ENCODE measurements at places on chromosomes 3 and 15.
A peak's percentile ranks its signal among the peaks of the same experiment; 100 is the strongest.

- DNase-seq = no peak
Observed at GRCh38 chr15:52658955-52659354, 20.2 kb downstream of the ATOSA start.

DNA sequence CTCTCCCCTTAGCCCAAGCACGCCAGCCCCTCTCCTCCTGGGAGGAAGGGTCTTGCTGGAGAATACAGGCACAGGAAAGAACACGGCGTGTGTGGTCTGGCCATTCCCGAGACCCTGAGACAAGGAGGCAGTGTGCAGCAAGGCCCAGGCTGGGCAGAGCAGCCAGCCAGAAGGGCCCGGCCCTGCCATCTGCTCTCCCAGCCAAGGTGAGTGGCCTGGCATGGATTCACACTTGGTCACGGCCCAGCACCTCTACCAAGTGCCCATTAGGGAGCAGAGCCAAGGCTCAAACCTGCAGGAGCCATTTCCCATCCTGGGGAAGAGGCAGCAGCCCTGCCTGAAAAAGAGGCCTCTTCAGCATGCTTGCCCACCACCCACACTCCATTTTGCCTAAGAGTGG lies 28.6 kb downstream of the MEGF11 start:
- DNase-seq = no peak

DNA sequence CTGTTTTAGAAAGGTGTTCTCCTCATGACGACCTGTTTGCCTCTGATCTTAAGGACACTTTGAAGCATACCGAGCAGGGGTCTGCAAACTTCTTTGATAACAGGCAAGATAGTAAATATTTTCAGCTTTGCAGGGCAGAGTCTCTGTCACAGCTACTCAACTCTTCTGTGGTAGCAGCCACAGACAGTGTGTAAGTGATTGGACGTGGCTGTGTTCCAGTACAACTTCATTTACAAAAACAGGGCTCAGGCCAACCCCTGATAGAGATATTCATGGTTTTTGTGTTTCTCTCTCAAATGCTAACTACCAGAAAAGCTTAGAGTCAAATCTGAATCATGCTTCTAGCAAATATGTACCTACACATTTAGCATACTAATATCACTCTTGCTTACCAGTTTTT lies 51.5 kb downstream of the TGFBR2 start:
- no peak for DNase-seq

- no peak for DNase-seq
Observed at GRCh38 chr3:145429546-145429945, 731.4 kb downstream of the PLOD2 start.

DNA sequence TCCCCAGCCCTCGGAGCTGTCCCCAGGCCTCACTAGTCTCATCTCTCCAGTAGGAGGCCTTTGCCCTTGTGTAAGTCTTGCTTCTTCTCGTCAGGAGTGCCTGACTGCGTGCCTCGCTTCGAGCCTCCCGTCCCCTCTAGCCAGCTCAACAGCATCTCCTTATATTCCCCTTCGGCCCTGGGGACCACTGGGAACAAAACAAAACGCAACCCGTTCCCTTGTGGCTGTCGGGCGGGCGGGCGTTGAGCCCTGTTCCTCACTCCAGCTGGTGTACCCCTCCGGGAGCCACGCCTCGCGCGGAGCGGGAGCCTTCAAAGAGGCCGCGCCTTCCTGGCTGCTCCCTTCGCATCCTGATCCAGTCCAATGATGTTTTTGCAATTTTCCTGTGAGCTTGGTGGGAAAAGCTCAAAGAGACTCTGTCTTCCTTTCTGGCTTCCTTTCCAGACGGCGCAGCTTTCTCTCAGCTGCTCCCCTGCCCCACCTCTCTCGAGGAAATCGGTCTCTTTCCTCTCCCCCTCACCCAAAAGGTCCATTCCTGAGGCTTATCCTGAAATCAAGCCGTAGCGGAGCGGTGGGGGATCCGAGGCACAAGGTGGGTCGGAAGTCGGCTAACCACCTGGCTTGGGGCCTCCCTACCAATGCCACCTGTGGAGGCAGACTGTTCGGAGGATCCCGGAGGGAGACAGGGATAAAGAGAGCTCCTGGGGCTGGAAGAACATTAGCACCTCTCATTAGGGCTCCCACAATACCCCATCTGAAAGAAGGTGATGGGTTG lies 33.4 kb upstream of the SRP14 start:
- no peak for DNase-seq

- DNase-seq = no peak
Observed at GRCh38 chr3:9897408-9898372, 5.0 kb upstream of the IL17RE start.

GRCh38 chr3:2153547-2153946 lies 54.9 kb downstream of the CNTN4 start:
- DNase-seq = no peak

DNA sequence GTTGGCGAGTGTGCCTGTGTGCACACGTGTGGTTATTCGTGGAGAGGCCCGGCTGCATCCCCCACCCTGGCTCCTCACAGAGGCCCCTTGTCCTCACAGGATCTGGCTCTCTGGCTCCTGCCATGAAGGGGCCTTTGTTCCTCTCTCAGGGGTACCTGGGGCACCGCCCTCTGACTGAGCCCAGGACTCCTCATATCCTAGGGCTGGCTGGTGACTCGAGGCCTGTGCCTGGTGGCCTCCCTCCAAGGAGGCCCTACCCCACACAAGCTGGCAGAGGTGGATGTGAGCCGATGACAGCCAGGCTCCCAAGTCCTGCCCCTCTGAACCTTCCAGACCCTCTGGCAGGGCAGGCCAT lies 10.0 kb downstream of the PRKCD start:
- DNase-seq = no peak

GRCh38 chr3:123783050-123783689 lies 101.0 kb downstream of the MYLK start:
- no peak for DNase-seq

- DNase-seq = peak; percentile 87
Observed at GRCh38 chr3:46935168-46935858, 41.2 kb downstream of the CCDC12 start.

DNA sequence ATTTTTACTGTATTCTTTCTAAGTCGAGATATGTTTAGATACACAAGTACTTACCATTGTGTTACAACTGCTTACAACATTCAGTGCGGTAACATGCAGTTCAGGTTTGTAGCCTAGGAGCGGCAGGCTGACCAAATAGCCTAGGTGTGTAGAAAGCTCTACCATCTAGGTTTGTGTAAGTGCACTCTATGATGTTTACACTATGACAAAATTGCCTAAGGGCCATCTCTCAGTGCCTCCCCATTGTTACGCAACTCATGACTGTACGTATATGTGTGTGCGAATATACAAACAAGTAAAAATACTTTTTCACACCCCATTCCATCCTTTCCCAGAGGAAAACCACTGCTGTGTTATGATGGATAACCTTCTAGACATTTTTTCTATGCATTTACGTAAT lies 44.3 kb downstream of the PXYLP1 start:
- no peak for DNase-seq

- DNase-seq = peak; percentile 20
Observed at GRCh38 chr3:25854214-25854613, 64.3 kb downstream of the OXSM start.

- no peak for DNase-seq
Observed at GRCh38 chr15:101126618-101127505, 125.0 kb downstream of the CHSY1 start.

DNA sequence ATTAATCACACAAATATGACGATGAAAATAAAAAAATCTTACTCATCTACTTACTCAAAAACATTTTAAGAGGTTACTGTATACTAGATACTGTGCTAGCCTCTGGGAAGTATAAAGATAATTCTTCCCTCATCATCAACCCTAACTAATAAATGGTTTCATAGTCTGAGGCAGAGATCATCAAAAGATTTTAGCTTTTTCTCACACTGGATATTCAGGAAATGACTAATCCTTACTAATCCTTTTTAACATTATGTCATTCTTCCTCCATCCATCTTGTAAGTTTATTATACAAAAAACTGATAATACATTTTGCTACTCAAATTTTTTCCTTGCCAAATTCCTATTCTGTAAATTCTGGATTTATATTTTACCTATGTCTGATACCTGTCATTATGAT lies 29.7 kb downstream of the ACAD11 start:
- DNase-seq = peak; percentile 40

- DNase-seq = no peak
Observed at GRCh38 chr3:132159145-132159544, 124.3 kb upstream of the CPNE4 start.

- no peak for DNase-seq
Observed at GRCh38 chr3:154584974-154585373, 155.0 kb upstream of the GPR149 start.

DNA sequence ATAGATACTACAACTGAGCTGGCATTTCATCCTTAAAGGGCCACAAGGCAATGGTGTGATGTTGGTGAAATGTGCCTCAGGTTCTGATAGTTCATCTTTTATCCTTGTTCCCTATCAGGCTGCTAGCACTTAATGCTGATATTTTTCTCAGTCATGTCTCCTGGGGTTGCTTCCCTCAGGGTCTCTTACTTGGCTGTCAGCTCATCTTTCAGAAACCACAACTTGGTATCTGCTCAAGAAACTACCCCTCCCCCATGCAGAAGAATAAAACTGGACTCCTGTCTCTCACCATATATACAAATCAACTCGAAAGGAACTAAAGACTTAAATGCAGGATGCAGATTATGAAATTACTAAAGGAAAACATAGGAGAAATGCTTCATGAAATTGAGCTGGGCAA lies 308.1 kb downstream of the CHST2 start:
- DNase-seq = no peak

- DNase-seq = no peak
Observed at GRCh38 chr3:28850186-28850585, 430.7 kb upstream of the RBMS3 start.

GRCh38 chr3:127961963-127962362 lies 46.9 kb downstream of the KBTBD12 start:
- DNase-seq = no peak

- DNase-seq = no peak
Observed at GRCh38 chr15:45314960-45315359, 62.9 kb downstream of the SLC28A2 start.

- no peak for DNase-seq
Observed at GRCh38 chr15:49064281-49064653, 18.0 kb upstream of the SECISBP2L start.

GRCh38 chr3:96991231-96991630 lies 176.8 kb downstream of the EPHA6 start:
- DNase-seq = no peak

DNA sequence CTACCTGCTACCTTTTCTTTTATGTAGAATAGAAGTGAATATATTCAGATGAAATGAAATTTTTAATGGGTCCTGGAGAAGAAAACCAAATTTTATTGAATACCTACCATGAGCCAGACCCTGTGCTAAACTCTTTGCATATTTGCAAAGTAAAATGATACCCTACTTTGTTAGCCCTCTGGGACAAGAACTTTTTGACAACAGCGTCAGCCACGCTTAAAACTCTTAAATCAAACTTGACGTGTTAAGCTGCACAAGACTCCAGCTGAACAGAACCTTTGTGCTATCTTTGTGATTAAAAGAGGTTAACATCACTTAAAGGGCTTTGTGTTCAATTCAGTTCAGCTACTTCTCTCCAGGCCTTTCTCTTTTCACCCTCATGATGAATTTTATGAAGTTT lies 316.5 kb downstream of the MEX3B start:
- DNase-seq = no peak

- DNase-seq = no peak
Observed at GRCh38 chr3:16109929-16110328, 64.6 kb upstream of the GALNT15 start.

DNA sequence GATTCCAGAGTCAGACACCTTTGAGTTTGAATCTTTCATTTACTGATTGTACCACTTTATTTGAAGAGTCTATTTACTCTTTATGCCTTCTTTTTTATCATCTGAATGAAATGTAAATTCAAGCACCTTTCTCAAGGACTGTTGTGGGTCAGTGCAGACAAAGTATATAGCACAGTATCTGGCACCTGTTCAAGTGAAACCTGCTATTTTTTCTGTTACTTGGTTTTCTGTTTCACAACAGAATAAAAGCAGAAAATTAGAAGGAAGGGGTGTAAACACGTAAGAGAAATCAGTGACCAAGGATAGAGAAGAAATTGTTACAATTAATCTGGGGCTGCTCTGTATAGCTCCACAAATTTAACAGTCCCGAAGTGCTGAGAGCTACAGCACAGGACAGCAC lies 357.4 kb downstream of the RSL24D1 start:
- DNase-seq = no peak

GRCh38 chr3:194532591-194532990 lies 45.8 kb upstream of the ATP13A3 start:
- DNase-seq = peak; percentile 67

DNA sequence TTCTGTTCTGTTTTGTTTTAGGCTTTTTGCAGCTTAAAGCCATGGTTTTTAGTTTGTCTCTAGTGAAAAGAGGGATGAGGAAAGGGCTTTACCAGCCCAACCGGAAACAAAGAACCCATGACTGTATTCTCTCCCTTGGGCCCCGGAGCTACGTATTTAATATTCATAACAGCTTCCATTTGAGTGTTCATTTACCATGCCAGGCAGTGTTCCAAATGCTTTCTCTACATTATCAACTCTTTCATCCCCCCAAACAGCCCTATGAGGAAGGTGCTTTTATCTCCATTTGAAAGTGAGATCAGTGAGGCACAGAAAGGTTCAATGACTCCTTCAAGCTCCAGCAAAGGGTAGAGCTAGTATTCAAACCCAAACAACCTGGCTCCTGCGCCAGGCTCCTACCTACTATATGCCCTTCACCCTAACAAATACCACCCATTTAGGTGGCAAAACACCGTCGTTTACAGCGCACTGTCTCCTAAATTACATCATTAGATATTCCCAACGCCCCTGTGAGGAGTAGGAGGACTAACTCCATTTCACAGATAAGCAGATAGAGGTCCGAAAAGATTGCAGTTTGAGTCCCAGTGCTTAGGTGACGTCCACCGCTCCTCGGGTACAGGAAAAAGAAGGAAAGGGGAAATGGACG lies 27.9 kb downstream of the GTPBP8 start:
- DNase-seq = no peak

DNA sequence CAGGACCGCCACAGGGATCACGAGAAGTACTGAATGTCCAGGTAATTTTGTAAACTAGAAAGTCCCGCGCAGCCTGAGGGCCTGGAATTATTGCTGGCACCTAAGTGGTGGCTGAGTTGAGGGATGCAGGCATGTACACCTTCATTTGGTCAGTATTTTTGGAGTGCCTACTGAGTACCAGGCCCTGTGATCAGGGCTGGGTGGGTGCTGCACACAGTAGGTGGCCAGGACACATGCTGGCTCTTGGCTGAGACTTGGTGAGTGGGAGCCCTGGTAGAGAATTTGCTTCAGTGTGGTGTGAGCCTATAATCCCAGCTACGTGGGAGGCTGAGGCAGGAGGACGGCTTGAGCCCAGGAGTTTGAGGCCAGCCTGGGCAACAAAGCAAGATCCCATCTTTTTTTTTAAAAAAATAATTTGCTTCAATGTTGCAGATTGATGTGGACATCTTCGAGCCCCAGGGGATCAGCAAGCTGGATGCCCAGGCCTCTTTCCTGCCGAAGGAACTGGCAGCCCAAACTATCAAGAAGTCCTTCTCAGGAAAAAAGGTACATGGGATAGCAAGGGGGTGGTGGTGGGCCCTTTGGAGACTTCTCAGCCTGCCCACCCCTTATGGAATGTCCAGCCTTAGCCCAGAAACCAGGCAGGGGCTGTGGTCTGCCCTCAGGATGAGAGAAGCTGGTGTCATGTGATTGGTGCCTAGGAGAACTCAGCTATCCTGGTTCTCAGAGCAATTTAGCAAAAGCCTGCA lies 2.6 kb downstream of the ITIH1 start:
- no peak for DNase-seq

Measured in fibroblast of skin of left quadriceps (primary cell).